ENCODE measurements at places on chromosomes 2 and 18.
A peak's percentile ranks its signal among the peaks of the same experiment; 100 is the strongest.

DNA sequence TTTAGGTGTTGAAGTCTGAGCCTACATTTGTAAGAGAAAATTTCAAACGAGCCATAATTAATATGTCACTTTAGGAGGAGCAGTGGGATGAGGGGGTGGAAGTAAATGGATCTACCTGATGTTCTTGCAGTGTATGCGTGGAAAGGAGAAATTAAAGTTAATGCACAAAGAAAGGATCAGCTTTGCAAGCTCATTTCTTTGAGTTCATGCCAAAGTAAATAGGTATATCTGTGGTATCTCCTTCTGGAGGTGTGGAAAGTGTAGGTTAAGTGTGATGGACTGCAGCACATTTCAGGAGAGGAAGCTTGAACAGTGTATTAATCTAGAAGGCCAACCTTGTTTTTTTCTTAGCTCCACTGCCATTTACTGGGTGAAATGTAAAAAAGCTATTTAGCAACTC, 307.5 kb upstream of the ZEB2 start:
- DNase-seq, result no peak

DNA sequence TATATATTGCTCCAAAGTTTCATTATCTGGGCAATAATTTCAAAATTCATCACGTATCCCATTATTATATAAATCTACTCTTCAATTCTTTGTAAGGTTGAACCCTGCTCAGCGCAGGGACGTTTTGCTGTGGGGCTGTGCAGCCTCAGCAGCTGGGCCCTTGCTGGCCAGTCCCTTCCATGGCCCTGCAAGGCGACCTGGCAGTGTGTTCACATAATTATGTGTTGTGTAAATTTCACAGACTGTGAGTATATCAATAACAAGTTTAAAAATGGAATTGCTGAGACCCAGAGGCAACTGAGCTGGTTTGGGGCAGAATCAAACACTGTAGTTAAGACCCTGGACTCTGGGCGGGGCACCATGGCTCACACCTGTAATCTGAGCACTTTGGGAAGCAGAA, 16.1 kb upstream of the MAL start:
- DNase-seq, result no peak

DNA sequence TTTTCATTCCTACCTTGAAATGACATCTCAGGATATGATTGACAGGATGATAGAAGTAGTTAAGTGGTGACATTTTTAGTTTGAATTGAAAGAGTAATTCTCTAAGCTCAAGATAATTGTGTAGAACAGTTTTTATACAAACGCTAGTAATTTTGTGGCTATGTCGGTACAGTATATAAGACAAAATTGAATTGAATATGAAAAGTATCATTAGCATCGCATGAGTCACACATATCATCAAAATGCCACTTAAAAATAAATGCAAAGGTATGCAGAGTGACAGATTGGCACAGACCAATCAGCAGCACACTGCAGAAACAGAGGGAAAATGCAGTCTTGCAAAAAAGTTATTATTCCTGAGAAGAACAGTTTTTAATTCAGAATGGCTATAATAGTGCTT, 608.2 kb upstream of the NETO1 start:
- no peak for DNase-seq

DNA sequence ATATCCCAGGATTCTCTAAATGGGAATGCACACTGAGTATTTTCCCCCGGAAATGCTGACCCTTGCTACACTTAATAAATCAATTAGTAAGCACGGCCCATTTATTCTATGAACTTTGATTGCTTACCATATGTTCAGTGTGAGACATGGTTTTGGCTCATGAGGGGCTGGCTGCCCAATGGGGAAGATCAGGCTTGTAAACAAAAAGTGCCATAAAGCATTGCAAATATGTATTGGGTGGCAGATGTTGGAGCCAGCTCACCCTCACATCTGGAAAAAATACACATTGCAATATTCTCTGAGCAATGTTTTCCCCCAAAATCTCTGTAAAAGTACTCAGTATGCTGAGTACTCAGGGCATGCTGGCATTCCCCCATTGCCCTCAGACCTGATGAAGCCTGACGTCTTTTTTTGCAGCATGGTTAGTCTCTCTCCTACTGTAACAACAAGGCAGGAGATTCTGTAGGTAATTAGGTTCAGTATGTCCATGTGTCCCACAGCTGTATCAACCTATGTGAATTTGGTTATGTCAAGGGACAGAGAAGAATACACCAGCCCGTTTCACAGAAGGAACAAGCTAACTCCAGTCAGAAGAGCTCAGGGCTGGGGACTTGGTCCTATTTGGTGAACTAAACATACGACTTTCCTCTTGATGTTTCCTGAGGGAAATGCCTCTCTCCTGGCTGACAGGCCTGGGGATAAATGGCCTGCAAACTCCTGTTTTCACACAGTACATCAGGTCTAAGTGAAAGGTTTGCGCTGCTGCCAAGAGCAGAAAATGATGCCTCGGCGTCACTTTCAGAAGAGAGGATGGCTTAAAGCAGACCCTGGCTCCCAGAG, 202.4 kb downstream of the INSIG2 start:
- no peak for DNase-seq

DNA sequence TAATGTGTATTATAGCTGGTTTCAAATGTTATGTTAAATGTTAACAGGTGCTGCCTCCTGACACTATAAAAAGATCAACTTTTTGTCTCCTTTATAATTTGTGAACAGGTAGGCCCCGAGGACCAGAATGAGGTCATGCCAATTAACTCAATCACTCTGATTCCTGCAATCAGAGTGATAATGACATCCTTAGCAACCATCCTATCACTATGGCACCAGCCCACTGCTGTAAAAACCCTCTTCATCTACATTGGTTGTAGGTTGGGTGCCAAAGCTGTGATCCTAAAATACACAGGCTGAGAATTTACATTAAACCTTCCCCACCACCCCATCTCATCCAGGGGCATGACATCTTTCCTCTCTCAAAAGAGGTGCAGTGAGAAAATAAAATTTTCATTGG, 103.5 kb downstream of the CPO start:
- no peak for DNase-seq

- no peak for DNase-seq
Observed at GRCh38 chr18:49031511-49032188, 80.9 kb upstream of the SMAD7 start.

DNA sequence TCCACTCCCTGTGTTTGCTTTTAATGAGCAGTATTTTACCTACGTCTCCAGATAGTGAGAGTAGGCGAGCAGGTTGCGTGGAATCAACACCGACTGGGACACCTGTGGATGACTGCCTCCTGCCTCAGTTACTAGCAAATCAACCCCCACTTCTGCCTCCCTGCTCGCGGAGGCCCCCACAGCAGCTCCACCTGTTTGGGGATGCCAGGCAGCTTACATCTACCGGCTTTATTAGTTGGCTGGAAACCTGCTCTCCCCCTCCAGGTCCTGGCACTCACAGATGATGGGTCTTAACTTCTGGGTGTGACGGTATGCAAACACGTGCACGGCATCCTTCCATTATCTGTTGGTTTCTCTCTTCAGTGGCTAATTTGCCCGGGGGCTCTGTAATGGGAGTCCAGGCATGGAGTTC, 164.4 kb upstream of the SESTD1 start:
- no peak for DNase-seq

DNA sequence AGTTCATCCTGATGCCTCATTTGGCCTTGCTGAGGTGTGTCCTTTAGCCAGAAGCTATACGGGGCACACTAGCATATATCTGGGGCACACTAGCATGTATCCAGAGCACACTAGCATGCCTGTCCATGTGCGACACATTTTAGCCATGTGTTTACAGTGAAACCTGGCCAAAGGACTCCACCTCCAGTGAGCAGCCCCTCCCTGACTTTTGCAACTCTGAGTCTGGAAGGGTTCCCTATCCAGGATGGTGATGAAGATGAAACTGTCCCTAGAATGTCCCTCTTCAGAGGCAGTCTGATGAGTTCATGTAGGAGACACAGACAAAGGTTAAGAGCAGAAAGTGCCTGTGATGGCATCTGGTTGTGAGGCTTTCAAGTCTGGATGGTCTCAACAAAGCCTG, 61.4 kb upstream of the LGALSL start:
- DNase-seq, result no peak

DNA sequence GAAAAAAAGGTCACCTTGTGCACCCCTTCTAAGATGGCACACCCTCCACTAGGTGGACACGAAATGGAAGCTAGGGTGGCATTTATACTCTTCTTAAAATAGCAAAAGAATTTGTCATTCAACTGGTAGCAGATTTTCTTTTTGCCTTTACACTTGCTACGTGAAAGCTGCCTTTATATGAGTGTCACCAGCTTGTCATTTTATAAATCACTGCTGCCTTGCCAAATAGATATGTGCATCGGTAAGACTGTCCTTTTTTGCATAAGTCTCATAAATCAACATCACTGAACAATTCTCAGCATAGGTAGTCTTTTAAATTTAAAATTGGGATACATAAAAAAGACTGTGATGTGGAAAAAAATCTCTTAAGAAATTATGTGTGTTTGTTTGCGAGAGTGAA, 764.1 kb downstream of the TDRD15 start:
- no peak for DNase-seq

DNA sequence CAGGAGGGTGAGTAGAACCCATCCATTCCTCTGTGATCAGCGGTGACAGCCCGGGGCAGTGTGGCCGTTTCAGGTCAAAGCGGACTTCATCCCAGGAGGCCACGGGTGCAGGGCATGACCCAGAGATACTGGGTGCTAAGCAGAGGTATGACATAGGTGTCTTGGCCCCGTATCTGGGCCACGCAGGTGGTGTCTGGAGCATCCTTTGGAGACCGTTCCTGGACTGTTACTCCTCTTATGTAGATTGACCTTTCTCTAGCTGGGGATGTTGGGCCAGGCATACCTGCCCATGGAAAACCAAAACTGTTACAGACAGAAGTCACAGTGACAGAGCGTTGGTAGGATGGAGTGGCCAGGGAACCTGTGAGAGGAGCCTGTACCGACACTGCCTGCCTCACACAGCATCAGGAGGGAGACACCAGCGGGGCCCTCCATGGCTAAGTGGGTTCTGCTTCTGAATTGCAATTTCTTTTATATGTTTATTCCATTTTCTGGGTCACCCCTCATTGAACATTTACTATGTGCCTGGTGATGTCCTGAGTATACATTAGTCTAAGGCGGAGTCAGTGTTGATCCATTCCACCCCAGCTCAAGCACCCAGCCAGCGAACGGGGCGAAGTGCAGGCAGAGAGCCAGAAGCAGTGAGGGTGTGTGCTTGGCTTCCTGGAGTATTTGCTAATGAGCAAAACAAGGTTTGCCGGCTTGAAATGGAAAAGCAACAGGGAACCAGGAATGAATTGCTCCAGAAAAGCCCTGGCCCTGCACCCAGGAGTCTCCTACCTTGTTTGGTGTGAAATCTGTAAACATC, 141.7 kb downstream of the SH3RF3 start:
- DNase-seq, result no peak

GRCh38 chr2:127678531-127678930, 3.2 kb upstream of the LIMS2 start:
- no peak for DNase-seq

- peak; percentile 76 for DNase-seq
Observed at GRCh38 chr2:186349508-186349907, 136.6 kb upstream of the ZC3H15 start.

All from EL (cell line).